ENCODE measurements at places on chromosomes 6 and 20.

- no peak for DNase-seq
Measured at GRCh38 chr6:21713481-21713880, 119.9 kb downstream of the SOX4 start.

DNA sequence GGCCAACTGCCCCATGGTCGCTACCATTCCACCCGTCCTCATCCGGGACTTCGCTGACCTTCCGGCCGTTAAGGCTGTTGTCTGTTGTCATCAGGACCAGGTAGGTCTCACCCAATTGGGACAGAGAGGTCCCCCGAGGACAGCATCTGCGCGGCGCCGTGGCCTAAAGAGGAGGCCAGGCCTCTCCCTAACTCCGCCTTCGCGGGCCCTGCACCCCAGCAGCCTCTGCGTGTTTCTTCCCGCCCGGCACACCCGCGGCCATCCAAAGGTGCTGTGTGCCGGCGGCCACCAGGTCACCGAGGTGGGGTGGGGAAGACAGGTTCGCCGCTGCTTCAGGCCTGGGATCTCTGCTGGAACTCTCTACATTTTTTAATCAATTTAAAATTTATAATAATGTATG is 9.0 kb downstream of the OR2W1 start:
- DNase-seq = no peak

DNA sequence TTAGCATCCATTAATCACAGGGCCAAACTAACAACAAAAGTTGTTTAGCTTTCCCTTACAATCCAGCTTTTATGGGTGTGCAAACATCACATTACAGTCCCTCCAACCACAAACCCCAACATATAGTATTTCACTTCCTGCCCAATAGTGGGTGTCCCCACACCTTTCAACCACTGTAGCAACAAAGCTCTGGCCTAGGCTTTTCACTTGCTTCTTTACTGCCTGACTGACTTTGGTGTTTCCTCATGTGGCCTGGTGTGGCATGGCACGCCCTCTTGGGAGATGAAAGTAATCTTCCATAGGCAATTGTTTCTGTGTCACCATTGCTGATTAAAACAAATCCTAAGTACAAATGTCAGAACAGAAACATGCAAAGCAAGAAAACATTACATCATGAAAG is 46.3 kb downstream of the MCM8 start:
- no peak for DNase-seq

DNA sequence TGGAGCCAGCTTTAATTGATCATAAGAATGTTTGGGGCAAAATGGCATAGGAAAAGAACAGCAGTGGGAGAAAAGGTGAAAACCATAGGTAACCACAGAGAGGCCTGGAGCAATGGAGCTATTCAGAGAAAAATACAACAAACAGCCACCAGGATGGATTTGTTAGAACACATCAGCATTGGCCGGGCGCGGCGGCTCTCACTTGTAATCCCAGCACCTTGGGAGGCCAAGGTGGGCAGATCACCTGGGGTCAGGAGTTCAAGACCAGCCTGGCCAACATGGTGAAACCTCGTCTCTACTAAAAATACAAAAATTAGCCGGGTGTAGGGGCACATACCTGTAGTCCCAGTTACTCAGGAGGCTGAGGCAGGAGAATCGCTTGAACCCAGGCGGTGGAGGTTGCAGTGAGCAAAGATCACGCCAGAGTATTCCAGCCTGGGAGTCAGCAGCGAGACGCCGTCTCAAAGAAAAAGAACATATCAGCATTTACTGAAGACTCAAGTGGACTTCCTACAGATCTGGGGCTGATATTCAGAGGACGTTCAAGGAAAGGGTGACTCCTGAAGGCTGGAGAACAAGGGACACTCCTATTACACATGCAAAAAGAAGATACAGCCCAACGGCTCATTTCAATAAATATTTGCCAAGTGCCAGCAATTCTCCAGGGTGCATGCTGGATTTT is 20.2 kb downstream of the SNHG17 start:
- no peak for DNase-seq

- DNase-seq = no peak
Measured at GRCh38 chr6:74991573-74992332, 214.1 kb downstream of the COL12A1 start.

GRCh38 chr6:114595591-114595990 is 252.8 kb upstream of the HS3ST5 start:
- DNase-seq = no peak

DNA sequence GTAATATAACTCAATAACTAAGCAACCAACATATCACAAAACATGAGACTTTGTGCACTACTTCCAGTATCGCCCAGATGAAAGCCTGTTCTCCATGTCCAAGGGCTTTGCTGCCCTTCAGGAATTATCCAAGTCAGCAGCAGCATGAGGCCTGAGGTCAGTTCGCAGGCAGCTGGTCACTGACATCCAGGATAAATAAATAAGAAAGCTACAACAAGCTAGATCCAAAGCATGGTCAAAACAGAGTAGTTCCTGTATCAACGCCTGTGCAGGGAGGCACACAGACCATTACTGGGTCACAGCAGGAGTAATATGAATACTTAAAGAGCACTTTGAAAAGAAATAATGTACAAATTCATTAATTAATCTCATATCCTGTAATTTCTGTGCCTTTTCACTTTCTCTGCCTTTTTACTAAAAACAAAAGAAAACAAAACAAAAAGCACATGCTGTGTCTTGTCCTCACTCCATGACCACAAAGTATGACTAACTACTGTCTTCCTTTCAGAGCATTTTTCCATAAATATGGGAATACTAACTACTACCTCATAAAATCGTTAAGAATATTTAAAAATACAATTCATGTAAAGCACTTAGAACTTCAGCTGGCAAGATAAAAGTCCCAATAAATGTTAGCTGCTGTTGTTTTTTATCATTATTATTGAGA is 374.9 kb upstream of the IRAK1BP1 start:
- no peak for DNase-seq

GRCh38 chr6:14876778-14877613 is 368.9 kb upstream of the JARID2 start:
- no peak for DNase-seq

DNA sequence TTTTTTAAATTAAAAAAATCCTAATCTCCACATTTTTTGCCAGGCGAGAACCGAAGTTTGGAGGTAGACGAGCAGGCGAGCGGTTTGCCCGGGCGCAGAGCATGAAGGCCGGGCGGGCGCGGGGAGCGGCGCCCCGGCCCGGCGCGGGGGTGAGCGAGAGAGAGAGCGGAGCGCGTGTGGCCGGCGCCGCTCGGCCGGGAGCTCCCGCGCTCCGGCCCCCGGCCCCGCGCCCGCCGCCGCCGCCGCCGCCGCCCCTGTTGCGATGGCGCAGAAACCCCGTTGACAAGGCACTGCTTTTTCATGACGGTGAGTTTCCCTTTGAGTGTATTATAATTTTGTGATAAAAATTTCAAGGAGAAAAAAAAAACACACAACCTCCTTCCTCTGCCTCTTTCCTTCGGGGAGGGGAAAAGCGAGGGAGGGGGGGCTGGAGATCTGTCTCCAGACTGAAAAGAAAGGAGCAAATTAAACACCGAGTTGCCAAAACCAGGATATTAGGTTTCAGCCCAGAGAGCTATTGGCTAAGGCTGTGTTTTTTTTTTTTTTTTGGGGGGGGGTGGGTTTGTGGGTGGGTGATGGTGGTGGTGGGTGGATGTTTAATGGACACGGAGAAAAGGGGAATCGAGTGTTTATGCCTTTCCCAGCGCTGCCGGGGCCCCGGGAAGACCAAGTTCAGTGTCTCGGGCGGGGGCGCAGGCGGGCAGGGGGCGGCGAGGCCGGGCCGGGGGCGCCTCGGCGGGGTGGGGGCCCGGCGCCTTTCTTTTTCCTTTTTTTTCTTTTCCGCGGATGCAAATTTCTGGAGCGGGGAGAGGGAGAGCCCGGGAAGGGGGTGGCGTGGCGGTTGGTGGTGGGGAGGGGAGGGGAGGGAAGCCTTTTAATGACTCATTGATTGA is at the start of gene BICRAL:
TSS of gene BICRAL (plus strand) at position 257 of the 893 bp plus-strand sequence. CDS start 39,971 bp downstream, outside the sequence.
- DNase-seq = peak; percentile 42

- DNase-seq = no peak
Measured at GRCh38 chr6:155077331-155077730, 82.2 kb downstream of the TIAM2 start.

- DNase-seq = no peak
Measured at GRCh38 chr6:125153391-125154117, at the start of gene TPD52L1. TPD52L1 (plus strand) TSS chr6:125153773; CDS start chr6:125153952, 179 bp downstream.

- no peak for DNase-seq
Measured at GRCh38 chr6:139529420-139529819, 155.0 kb upstream of the CITED2 start.

- DNase-seq = no peak
Measured at GRCh38 chr6:169220068-169220964, 33.3 kb downstream of the THBS2 start.

DNA sequence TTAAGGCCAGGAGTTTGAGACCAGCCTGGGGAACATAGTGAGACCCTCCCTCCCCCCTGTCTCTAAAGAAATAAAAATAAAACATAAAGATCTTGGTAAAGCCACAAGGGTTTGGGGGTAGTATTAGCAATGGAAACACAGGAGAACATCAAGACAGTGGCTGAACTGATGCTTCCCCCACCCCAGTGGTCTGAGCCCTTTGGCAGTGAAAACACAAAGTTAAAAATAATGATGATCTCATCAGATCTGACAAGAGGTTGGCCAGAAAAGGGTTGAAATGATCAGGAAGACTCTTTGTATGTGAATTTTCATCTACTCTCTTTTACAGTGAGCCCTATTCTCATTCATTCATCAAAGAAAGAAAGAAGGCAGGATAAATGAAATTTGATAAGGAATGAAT is 93.7 kb downstream of the KCNB1 start:
- no peak for DNase-seq

DNA sequence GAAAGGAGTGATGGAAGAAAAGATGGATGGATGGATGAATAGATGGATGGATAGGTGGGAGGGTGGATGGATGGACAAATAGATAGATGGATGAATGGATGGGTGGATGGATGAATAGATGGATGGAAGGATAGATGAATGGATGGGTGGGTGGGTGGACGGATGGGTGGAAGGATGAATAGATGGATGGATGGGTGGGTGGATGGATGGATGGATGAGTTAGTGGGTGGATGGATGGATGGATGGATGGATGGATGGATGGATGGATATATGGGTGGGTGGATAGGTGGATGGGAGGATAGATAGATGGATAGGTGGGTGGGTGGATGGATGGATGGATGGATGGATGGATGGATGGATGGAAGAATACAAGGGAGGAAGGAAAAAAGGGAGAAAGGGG is 82.2 kb downstream of the ATXN1 start:
- DNase-seq = no peak

GRCh38 chr6:55802259-55802658 is 73.1 kb downstream of the BMP5 start:
- no peak for DNase-seq

- DNase-seq = no peak
Measured at GRCh38 chr6:35185971-35186370, 27.8 kb upstream of the SCUBE3 start.

DNA sequence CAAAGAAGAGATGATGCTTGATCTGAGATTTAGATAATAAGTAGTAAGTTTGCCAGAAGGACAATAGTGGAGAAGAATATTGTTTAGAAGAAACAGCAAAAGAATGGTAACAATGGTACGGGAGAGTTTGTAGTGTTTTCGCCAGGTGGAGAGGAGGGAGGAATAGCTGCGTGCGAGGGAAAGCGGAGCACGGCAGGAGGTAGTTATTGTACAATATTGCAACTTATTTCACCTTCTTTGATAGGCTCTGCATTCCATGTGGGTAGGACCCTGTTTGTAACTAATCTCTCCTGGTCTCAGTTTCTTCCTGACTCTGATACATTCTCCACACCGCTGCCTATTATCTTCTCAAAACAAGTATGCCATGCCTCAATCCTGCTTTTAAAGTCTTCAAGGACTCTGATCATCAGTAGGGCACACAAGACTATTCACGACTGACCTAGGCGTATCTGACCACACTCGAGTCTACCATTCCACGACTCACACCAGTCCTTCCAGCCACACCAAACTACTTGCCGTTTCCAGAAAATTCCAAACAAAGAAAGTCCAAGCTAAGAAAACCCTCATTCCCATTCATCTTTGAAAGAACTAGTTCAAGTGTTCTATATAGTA is 1.1 kb downstream of the PPIL4 start:
- DNase-seq = no peak

- DNase-seq = no peak
Measured at GRCh38 chr6:51200676-51201075, 382.0 kb downstream of the TFAP2B start.

- no peak for DNase-seq
Measured at GRCh38 chr6:98724537-98724936, 109.8 kb upstream of the POU3F2 start.

- no peak for DNase-seq
Measured at GRCh38 chr6:170145272-170145592, 145.6 kb downstream of the DLL1 start.

- DNase-seq = no peak
Measured at GRCh38 chr6:156980515-156980914, 203.3 kb downstream of the ARID1B start.

DNA sequence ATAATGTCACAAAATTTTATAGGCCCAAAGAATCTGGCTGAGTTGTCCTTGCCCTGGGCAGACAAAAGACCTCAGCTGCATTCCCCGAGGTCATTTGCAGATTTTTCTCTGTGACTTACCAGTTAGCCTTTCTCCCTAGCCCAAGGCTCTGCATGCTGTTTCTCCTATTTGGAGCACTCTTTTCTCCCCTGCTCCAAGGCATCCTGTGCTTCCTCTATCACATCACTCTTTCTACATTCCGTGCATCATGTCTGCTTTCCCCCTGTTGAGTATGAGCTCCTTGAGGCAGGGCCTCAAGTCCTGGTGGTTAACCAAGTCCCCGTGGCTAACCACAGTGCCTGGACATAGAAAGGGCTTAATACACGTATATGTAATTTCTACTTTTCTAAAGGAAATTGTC is 593 bp upstream of the GSTA3 start:
- DNase-seq = no peak

DNA sequence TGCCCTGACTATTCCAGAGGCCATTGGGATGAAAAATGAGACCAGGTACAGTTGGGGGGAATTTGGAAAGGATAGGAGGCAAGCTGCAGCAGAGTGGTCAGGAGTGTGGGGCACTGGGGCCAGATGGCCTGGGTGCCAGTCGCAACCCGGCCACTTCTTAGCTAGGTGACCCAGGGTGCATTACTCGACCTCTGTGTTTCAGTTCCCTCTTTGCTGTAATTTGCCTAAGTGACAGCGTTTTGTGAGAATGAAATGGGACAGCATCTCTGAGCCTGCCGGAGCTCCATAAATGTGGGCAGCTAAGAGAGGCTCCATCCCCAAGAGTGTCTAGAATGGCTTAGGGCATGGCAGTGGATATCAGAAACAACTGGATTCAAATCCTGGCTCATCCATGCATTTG is 13.9 kb downstream of the LRFN2 start:
- DNase-seq = no peak

- no peak for DNase-seq
Measured at GRCh38 chr20:23627501-23627900, 10.3 kb downstream of the CST3 start.

- DNase-seq = no peak
Measured at GRCh38 chr20:57450419-57450818, 59.2 kb downstream of the RBM38 start.

- no peak for DNase-seq
Measured at GRCh38 chr20:54014293-54014926, 56.0 kb downstream of the BCAS1 start.

GRCh38 chr20:20713244-20713765 is 861 bp upstream of the RALGAPA2 start:
- no peak for DNase-seq

Data from activated gamma-delta T cell (primary cell).